Pulmonary artery endothelial cell (primary cell): ENCODE measurements at places on chromosomes 3 and 15. TPM values are rescaled to one million over a fixed set of nuclear protein-coding genes. Genes with fewer than 3 reads are reported as not detected.
A peak's percentile ranks its signal among the peaks of the same experiment; 100 is the strongest.

GRCh38 chr15:22949074-22949547 lies 31.1 kb downstream of the CYFIP1 start:
- no peak for DNase-seq

DNA sequence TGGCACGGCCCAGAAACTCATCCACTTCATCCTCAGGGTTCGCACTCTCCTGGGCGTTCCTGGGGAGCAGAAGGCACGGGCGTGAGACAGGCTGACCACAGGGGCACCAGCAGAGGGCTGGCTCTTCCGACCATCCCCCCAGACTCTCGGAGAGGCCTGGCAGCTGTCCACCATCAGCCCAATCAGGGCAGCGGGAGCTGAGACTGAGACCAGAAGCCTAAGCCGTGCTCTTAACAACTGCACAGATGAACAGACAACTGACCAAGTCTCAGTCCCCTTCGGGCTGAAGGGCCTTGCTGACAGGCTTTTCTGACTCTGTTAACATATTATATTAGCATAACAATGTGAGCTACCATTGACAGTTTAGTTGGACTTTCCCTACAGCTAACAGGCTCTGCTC lies 118.0 kb downstream of the SEC22A start:
- no peak for DNase-seq

- no peak for DNase-seq
Measured at GRCh38 chr3:140597792-140598191, 80.1 kb upstream of the TRIM42 start.

- DNase-seq = no peak
Measured at GRCh38 chr3:126714276-126714900, 10.3 kb downstream of the CHCHD6 start.

- no peak for DNase-seq
Measured at GRCh38 chr3:173214576-173214975, 73.5 kb upstream of the SPATA16 start.

DNA sequence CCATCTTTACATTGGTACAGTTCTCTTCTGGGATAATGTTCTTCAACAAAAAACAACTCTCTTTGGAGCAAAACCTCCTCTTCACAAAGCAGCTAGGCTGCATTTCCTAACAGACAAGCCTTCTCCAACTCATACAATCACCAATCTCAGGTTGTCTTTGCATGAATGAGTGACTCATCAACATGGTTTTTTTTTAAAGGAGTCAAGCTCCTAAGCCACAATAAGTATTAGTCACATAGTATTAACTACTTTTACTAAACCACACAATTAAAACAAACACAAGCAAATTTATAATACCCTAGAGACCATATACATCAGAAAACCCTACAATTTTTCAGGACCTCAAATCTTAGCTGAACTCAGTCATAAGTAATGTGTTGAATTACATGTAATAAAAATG lies 137.4 kb downstream of the TBC1D5 start:
- DNase-seq = peak; percentile 17

GRCh38 chr15:68700455-68701123 lies 120.1 kb downstream of the ANP32A start:
- peak; percentile 20 for DNase-seq

GRCh38 chr3:44571024-44571423 lies 13.7 kb upstream of the ZNF660 start:
- DNase-seq = no peak

GRCh38 chr3:48598323-48599076 lies 3.4 kb upstream of the COL7A1 start:
- DNase-seq = no peak

DNA sequence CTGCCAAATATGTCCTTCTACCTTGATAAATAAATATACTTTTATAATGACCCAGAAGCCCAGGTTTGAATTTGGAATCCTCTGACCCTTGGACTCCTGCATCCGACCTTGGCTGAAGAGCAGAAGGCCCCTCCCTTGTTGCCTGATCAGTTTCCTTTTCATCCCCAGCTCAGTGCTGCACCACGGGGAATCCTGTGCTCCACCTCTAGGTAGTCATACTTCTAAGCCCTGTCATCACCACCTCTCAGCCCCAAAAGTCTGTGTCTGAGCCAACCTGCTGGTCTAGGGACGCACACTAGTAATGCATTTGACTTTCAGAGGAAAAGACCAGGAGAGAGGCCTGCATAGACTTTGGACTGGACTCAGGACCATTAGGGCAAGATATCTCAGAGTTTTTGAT lies 310.6 kb downstream of the NLGN1 start:
- no peak for DNase-seq

DNA sequence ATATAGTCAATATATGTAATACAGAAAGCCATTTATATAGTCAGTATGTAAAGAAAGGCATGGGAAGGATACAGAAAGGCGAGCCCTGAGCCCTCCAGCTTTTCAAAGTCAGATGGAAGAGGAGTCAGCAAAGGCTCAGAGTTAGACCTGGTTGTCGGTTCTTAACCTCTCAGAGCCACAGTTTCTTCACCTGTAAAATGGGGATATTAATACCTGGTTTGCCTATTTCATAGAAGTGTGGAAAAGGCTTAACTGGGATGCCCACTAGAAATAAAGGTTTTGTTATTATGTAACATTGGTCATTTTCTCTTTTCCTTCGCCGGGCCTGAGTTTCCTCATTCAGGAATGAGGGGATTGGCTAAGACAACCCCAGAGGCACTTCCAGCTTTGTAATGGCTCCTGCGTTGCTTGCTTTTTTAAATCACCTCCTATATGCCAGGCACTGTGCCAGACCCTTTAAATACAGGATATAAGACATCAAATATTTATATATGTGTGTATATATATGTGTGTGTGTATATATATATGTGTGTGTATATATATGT lies 2.4 kb downstream of the CRELD1 start:
- DNase-seq = no peak

DNA sequence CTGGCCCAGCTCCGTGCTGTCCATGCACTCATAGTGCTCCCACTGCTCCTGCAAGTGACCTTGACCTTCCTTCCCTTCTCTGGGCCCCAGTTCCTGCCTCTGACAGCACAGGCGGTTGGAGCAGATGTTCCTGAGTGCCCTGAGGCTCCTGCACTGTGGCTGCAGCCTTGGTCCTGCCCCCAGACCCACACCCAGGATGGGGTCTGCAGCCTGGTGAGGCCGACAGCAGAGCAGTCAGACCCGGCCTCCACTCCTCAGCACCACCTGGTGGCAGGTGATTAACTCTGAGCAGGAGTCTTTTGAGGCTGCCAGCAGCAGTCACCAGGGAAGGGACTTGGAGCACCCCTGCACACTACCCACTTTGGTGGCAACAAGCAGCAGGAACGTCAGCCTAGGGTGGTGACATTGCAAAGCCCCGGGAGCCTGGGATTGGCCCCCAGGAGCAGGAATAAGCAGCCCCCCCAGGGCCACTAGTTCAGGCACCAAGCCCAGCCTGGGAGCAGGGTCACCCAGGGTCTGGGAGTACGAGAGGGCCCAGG lies 64.6 kb downstream of the CYP11A1 start:
- DNase-seq = no peak

GRCh38 chr15:82045179-82045891 lies 483 bp downstream of the MEX3B start:
- DNase-seq = no peak

GRCh38 chr3:157859541-157859940 lies 246.7 kb downstream of the SHOX2 start:
- no peak for DNase-seq

AGBL1 gene
- not detected in 2 replicates for total RNA-seq

ST8SIA2 gene
- total RNA-seq = not detected in 2 replicates

TYRO3 gene
- total RNA-seq = 6.3 and 11.5 TPM in 2 replicates

ALS2CL gene
- 5.7 and 6.2 TPM in 2 replicates for total RNA-seq

PARP15 gene
- total RNA-seq = 0.07 and 0.25 TPM in 2 replicates

RNF7 gene
- 40.9 and 44.8 TPM in 2 replicates for total RNA-seq

PCOLCE2 gene
- total RNA-seq = 8.5 and 12.1 TPM in 2 replicates

MORF4L1 gene
- total RNA-seq = 343 and 401 TPM in 2 replicates

RTP3 gene
- 0.07 TPM in 1 of 2 replicates, not detected in the other for total RNA-seq

TRIM69 gene
- total RNA-seq = 7.2 and 18.5 TPM in 2 replicates

TMEM40 gene
- not detected in 2 replicates for total RNA-seq
